ENCODE measurements at places on chromosomes 3 and 15.
A peak's percentile ranks its signal among the peaks of the same experiment; 100 is the strongest.

DNA sequence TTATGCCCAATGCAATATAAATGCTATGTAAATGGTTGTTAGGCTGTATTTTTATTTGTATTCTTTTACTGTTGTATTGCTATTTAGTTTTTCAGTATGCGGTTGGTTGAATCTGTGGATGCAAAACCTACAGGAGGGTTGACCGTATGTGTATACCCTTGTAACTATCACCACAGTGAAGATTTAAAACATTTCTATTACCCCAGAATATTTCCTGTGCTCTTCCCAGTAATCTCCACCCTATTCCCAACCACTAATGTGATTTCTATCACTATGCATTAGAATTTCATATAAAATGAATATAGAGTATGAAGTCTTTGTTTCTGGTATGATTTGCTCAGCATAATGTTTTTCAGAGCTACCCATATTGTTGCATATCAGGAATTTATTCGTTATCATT, 705.0 kb downstream of the MECOM start:
- DNase-seq, result no peak

- DNase-seq, result no peak
These were observed 42.9 kb upstream of the GABRG3 start for GRCh38 chr15:26928051-26928450.

GRCh38 chr3:59450946-59451763, 401.3 kb upstream of the CFAP20DC start:
- DNase-seq, result peak; percentile 84

DNA sequence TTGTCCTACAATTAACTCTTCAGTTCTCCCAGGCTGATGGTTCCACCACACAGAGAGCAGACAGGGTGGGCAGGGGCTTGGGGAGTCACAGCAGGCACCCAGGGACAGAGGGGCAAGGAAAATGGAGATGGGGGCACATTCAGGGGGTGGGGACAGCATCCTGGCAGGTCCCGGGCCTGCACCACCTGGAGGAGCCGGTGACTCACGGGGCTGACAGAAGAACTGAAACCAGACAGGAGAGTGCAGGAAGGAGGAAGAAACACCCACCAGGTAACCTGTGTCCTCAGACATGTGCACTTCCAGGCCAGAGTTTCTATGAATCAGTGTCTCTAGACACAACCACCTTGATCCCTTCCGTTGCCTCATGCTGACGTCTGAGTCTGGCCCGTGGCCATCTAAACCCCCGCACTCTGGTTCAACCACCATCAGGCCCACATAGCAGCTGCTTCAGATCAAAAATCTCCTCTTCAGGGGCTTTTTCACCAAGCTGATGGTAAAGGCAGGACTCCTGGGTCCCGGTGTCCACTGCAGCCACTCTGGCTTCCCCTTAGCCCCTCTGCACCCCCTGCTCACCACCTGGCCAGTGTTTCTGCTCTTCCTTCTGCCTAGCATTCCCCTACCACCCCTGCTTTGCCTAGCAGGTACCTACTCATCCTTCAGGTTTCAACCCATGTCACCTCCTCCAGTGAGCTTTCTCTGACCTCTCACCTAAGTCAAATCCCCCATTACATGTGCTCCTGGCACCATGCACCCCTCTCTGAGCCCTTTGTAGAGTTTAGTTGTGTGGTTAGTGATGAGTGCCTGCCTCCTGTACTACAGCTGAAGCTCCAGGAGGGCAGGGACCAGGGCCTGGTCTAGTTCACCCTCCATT, 16.5 kb upstream of the CYP11A1 start:
- DNase-seq, result peak; percentile 52

GRCh38 chr3:170367797-170368196, 10.3 kb downstream of the SKIL start:
- no peak for DNase-seq

- no peak for DNase-seq
These were observed 71.9 kb upstream of the PRR23E start for GRCh38 chr3:127120851-127121647.

GRCh38 chr3:170709046-170709445, 123.2 kb upstream of the SLC7A14 start:
- DNase-seq, result no peak

All from CD4-positive, alpha-beta T cell treated with Interleukin-12 subunit alpha and Interleukin-12 subunit beta, for 1 hour (primary cell).